ENCODE measurements at places on chromosomes 16 and 17.

GRCh38 chr17:32806646-32807045 lies 70.3 kb downstream of the MYO1D start:
- DNase-seq: no peak

DNA sequence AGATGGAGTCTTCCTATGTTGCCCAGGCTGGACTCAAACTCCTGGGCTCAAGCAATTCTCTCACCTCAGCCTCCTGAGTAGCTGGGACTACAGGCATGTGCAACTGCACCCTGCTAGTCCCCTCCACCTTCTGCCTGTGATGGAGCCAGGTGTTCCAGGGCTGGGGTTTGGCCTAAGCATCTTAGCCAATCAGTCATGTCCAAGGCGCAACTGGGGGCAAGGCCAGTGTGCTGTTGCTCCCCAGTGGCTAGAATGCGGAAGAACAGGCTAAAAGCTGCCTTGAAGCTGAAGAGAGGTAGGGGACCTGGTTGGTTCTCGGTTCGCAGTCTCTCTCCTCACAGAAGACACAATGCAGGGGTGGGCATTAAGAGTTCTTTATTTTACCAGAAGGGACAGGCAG lies 18.6 kb downstream of the FLOT2 start:
- no peak for DNase-seq

DNA sequence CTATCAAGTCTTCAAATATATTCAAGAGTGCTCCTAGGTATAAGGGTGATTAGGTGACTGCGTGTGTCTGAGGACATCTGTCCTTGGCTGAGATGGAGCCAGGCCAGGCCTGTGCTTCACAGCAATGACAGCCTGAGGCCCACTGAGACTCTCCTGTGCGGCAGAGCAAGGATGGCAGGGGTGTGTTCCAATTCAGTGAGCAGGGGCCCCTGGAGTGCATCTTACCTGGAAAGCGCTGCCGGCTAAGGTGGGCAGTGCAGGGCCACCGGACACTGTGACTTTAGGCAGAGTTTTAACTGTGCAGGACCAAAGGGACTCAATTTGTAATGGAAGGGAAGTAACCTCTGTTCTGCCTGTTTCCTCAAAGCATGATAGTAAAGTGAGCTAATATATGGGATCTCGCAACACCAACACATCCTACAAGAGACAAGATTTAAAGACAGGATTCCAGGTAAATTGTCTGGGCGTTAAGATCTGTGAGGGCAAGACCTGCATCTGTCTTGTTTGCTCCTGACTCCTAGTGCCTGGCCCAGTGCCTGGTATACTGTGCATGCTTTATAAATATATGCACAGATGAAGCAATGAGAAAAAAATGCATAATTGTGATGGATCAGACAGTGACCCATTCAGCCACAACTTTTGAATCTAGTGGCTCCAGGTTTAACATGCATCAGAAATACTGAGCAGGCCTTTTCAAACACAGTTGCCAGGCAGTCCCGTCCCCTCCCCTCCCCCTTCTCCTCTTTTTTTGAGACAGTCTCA lies 86.7 kb downstream of the MRC2 start:
- DNase-seq: no peak

DNA sequence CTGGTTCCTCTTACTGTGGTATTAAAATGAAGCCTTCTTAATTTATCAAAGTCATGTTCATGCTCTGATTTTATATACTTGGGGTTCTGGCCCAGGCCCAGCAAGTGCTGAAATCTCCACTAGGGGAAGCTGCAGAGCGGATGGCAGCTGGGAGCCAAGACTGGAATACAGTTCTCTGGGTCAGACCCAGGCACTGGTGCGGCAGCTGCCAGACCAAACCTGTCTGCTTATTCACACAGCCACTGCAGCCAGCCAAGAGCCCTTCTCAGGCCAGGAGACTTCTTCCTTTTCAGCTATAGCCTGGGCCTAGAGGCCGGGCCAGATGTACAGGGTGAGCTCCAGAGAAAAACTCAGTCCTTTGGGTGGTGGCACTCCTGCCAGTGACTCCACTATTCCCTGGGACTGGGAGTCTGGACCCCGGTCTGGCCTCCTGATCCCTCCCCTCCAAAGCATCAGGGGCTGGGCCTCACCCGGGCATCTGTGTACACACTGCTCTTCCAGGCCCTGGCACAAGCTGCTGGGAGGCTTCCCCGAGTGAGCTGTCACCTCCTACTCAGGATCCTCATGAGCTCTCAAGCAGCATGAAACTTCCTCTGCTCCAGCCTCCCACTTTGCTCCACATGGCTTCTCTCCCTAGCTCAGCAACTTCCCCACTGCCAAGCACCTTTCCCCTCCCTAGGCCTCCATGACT lies 24.4 kb downstream of the ATP6V0D1 start:
- DNase-seq: no peak

DNA sequence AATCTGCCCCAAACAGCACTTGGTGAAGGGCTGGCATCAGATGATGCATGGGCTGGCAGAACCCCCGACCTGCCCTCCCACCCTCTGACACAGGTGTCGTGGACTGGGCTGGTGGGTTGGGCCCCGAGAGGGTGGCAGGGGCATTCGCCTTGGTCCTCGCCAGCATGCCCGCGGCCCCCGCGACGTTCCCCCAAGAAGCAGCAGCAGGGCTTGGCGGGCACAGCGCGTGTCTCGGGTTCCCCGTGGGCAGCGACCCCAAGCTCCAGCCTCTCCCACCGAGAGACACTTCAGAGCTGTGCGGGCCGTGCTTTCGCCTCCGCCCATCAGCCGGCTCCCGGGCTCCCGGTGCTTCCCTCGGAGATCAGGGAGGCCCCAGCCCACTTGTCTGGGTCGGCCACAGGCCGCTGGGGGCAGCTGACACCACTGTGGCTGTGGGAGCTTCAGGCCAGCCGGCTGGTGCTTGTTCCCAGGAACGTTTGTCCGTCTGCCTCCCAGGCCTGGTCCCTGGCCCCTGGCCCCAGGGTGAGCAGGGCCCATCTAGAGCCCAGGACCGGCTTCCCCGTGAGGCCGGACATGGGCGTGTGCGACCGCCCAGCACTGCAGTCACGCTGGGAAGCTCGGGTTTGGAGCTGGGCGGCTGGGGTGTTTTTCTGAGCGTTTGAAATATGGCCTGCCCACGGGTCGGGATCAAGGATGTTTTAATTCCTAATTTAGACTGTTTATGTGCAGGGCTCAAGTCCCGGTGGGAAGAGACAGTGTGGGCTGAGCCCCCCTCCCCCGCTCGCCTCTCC lies 16.6 kb downstream of the CACNA1H start:
- DNase-seq: no peak

DNA sequence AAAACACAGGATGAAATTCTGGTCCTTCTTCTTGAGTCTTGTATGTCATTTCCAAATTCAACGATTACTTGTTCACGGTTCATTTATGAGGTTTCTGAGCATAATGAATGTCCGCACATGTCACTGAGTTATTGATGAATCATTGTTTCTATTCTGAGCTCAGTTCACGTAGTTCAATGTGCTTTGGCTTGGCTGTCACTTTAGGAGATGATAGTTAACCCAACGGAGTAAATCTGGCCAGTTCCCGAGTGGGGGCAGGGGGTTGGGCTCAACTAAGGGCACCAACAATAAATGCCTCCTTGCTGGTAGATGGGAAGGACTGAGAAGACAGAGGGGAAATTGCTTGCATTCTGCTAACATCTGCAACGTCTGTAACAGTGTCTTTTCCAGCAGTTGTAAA lies 239.4 kb upstream of the HSBP1 start:
- no peak for DNase-seq
